ENCODE measurements at places on chromosomes 16 and 17.

DNA sequence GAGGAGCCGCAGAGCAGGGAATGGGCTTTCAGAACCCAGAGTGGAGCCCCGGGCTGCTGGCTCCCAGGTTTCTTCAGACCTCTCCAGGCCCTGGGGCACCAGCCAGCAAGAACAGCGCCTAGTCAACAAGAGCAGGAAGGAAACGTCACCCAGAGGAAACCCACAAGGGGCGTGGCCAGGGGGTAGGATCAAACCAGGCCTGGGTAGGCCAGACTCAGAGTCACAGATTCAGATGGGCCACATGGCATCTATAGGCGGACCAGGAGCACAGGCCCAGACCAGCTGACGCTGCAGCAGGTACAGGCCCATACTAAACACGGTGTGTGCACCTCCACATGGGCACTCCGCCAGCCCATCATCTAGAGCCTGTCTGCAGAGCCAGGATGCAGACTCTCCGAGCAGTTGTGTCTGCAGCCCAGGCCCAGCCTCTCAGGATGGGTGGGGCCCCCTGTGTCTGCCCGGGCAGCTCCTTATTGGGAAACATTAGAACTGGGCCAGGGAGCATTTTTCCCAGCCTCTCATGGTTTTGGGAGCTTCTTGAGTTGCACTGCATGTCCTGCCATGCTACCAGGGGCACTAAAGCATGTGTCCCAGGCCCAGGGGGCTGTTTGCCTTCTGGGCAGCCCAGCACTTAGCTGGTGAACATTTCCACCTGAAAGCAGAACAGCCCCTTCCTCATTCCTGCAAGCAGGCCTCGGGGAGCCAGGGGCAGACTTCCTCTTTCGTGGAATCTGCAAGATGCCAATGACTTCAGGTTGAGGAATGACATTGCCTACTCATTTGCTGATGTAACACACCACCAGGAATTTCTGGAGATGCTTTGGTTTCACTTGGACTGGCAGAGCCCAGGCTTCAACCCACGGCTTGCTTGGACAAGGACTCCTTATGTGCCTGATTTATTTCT is at the start of gene NLRP1:
Gene NLRP1 (minus strand): TSS at position 127 of the 904 bp plus-strand sequence. CDS start 552 bp downstream, outside the sequence.
- DNase-seq, result peak; percentile 63

DNA sequence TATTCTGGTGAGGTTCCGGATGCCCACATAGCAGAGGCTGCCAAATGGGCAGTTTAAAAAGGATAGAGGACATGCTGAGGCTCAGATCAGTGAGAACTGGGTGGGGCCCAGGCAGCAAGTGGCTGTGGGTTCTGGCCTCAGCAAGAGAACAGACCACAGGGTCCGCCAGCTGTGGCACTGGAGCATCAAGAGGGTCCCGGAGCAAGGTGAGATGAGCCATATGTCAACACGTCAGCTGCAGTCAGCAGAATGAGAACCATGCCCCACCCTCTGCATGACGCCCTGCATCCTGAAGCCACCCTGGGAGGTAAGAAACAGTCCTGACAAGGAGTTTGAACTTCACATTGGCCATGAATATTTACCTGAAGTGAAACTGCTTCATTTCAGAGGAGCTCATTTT is 20.1 kb upstream of the CCL5 start:
- DNase-seq, result no peak

GRCh38 chr16:46911038-46911437 is 26.9 kb downstream of the GPT2 start:
- DNase-seq, result no peak

GRCh38 chr17:81931189-81931556 is 3.6 kb upstream of the MAFG start:
- no peak for DNase-seq

- peak; percentile 72 for DNase-seq
Observed at GRCh38 chr16:52591934-52592592, 45.1 kb upstream of the TOX3 start.

- DNase-seq, result no peak
Observed at GRCh38 chr17:67021743-67022450, 22.5 kb upstream of the CACNG1 start.

DNA sequence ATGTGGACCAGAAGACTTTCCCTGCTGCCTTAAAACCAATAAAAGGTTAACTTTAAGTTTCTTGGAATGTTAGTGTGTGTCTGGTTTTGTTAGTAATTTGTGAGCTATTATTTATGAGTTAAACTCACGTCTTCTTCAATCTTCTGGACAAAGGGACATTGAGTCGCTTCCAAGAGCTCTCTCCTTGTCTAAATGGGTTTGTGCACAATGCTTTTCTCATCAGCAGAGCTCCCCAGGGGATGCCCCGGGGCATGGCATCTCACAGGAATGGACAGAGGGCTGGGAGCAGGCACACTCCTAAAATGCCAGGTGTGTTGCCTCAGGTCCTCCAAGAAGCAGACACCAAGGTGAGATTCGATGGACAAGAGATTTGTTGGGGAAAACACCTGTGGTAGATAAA is 90.5 kb downstream of the RGS9 start:
- DNase-seq, result no peak

GRCh38 chr16:23081675-23082119 is 67.6 kb downstream of the USP31 start:
- no peak for DNase-seq

GRCh38 chr16:23225634-23226033 is 43.1 kb downstream of the SCNN1G start:
- DNase-seq, result no peak

DNA sequence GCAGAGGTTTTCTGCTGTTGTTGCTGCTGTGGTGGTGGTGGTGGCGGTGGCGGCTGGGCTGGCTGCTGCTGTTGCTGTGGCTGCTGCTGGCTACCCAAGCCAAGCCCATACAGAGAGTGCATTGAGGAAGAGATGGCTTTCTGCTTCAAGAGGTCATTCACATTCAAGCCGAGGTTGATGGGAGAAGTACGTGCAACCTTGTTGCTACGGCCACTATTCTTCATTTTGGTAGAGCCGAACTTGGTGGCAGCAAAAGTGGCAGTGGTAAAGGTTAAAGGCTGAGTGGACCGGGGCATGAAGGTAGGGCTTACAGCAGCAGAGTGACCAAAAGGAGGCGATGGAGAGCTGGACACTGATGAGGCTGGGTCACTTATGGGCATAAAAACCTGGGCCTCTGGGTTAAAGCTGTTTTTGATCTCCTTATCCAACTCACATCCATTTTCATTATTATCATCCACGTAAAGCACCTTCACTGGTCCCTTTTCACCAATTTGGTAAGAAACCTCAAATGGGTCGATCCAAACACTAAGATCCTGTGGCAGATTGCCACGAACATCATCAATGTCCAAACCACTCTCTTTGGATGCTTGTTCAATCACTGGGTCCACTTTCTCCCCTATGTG is 2.8 kb downstream of the TOB1 start:
- DNase-seq, result no peak

GRCh38 chr16:1991948-1992703 is 2.4 kb downstream of the SYNGR3 start:
- DNase-seq, result peak; percentile 93

DNA sequence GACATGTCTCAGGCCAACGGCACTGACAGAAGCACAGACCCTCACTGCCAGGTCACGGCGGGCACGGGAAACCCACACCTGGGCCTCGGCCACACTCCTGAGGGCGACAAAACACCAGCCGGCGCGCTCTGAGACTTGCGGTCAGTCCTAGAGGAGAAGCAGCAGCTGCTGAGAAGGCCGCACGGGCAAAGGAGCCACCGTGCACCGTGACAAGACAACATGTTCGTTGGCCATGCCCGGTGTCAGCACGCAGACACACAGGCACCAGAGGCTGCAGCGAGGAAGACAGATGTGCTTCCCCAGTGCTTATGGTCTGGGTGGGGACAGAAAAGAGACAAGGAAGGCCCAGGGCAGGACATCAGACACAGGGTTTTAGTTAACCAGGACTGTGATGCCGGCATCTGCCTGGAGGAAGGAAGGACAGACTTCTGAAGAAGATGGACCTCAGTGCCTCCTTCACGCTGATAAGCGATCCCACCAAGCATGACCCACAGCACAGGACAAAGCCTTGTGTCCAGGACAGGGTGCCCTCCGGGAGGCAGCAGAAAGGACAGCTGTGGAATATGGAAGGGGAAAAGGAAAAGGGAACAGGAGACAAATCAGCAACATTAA is 84.0 kb downstream of the ANKRD11 start:
- DNase-seq, result no peak

GRCh38 chr17:65956814-65957213 is 235.1 kb downstream of the CEP112 start:
- no peak for DNase-seq

GRCh38 chr17:32265192-32265923 is at the start of gene RHBDL3:
Gene RHBDL3 (plus strand): TSS chr17:32265832. CDS start chr17:32266190, 358 bp downstream.
- DNase-seq, result peak; percentile 43

- DNase-seq, result peak; percentile 91
Observed at GRCh38 chr16:14486520-14487303, 143.3 kb downstream of the PARN start.

GRCh38 chr17:32281011-32281451 is 15.4 kb downstream of the RHBDL3 start:
- peak; percentile 30 for DNase-seq

GRCh38 chr17:19368229-19368628 is 5.7 kb upstream of the B9D1 start:
- DNase-seq, result no peak

DNA sequence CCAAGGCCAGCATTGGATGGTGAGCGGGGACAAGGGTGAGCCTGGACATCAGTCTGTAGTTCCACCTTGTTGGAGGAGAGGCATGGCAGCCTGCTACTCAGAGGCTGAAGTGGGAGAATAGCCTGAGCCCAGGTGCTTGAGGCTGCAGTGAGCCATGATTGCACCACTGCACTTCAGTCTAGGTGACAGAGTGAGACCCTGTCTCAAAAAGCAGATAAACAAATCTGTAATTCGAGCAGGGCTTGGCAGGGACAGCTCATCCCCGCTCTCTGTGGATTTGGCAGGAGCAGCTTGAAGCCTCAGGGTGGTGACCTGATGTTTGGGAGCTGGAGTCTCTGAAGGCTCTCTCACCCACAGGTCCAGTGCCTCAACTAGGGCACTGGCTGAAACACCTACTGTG is 38.6 kb upstream of the ZCCHC14 start:
- no peak for DNase-seq

DNA sequence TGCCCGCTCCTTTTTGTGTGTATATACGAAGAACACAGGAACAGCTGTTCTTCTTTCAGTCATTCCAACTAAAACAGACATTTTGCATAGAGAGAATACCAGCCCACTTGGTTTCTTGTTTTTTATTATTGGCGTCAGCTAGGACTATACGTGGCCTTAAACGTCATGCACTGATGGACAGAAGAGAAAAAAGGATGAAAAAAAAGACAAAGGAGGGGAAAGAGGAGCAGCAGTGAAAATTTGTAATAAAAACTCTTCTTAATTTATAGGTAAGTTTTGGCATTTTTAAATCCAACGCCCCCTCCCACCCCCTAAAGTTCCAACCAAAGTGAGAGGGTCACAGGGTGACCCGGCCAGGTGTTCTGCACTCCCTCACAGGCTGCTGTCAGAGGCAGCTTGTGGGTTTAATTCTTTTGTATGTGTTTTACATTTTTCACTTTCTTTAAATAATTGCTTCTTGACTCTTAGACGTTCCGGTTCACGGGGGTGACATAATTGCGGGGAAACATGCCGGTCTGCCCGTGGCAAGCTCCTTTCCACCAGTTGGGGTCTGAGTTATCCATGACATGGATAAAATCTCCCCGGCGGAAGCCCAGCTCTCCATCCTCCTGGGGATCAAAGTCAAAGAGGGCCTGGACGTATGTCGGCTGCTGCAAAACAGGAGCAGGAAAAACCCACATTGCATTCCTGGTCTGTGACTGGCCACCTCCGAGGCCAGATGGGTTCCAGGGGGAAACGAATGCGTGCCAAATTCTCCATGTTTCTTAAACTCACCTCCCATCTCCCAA is 30.9 kb upstream of the SLC25A19 start:
- DNase-seq, result no peak

- no peak for DNase-seq
Observed at GRCh38 chr17:2701996-2702741, 9.4 kb downstream of the CLUH start.

DNA sequence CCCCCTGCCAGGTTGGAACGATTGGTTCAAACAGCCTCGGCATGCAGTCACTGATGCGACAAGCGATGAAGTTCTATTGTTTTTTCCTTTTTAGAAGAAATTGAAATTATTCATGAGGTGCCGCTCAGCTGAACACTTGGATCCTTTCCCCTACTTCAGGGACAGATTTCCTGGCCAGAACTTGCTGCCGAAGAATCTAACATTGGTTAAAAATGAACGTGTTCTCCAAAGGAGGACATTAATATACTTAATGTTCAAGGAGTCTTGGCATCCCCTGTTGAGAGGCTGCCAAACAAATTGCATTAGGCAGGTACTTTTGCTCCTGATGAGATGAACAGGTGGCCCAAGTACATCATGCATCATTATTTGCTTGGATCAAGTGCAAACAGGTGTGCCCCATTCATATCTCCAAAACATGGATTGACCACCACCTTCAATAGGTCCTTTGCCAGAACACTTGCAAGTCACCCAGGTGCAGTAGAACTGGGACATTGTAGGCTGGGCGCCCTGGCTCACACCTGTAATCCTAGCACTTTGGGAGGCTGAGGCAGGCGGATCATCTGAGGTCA is 437.2 kb downstream of the HAPSTR1 start:
- no peak for DNase-seq

- DNase-seq, result no peak
Observed at GRCh38 chr16:79982862-79983261, 382.3 kb upstream of the MAF start.

GRCh38 chr17:1627182-1627981 is 1.3 kb downstream of the SLC43A2 start:
- DNase-seq, result no peak

DNA sequence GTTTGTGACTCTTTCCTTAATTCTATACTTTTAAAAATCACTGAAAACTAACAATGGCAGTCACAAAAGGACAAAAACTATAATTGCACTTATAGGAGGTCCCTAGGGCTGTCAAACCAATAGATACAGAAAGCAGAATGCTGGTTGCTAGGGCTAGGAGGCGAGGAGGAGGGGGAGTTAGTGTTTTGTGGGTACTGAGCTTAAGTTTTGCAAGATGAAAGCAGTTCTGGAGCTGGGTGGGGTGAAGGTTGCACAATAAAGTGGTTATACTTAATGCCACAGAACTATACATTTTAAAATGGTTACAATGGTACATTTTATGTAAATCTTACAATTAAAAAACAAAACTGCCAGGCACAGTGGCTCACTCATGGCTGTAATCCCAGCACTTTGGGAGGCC is 27.3 kb downstream of the NUBP1 start:
- peak; percentile 10 for DNase-seq

DNA sequence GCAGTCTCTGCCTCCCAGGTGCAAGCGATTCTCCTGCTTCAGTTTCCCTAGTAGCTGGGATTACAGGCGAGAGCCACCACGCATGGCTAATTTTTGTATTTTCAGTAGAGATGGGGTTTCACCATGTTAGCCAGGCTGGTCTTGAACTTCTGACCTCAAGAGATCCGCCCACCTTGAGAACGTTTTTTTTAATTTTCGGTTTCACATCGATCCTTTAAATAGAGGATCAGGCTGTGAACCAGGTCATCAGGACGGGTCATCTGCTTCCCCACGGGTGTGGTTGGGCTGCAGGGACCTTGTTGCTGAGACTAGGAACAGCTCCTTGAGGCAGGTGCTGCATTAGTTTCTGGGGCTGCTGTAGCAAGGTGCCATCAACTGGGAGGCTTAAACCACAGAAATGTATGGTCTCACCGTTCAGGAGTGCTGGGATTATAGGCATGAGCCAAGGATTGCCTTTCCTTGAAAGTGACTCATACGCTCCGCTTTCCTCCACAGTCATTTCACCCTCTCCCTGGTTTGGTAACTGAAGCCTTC is 7.9 kb upstream of the NAGPA start:
- no peak for DNase-seq

GRCh38 chr16:89842471-89843408 is 14.5 kb downstream of the SPIRE2 start:
- no peak for DNase-seq

- DNase-seq, result no peak
Observed at GRCh38 chr16:88906020-88906419, 39.6 kb upstream of the PABPN1L start.

Measured in lung (tissue), 17 donors.